Mesothelial cell of epicardium (in vitro differentiated cells): ENCODE measurements at places on chromosomes 3 and 15. TPM values are rescaled to one million over a fixed set of nuclear protein-coding genes. Genes with fewer than 3 reads are reported as not detected.
A peak's percentile ranks its signal among the peaks of the same experiment; 100 is the strongest.

- no peak overlapping the region for H3K4me3 ChIP-seq
- H3K27me3 ChIP-seq: no peaks in the 10 kb centered on the region
- peaks cover 7% of the 10 kb centered on the region for H3K4me1 ChIP-seq
- DNase-seq: no peak
These were observed 21.4 kb downstream of the GRAMD2A start for GRCh38 chr15:72176159-72176558.

DNA sequence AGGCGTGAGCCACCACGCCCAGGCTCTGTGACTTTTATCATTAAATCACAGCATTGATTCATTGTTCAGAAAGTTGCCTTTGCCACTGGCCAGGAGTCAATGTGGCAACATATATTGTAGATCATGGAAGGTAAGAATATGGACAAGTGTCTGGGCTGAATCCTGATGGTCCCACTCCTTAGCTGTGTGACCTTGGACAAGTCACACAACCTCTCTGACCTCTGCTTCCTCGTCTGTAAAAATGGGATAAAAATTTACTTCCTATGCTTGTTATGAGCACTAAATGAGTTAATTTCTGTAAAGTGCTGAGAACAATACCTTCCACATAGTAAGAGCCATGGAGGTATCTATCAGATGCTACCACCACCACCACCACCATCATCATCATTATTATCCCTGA, 103.5 kb upstream of the RAD18 start:
- no peaks in the 10 kb centered on the region for H3K27me3 ChIP-seq
- H3K27ac ChIP-seq: no peak overlapping the region
- H3K4me1 ChIP-seq: no peaks in the 10 kb centered on the region
- peaks cover 20% of the 10 kb centered on the region for H3K36me3 ChIP-seq

- H3K36me3 ChIP-seq: no peaks in the 10 kb centered on the region
- H3K4me3 ChIP-seq: no peak overlapping the region
- no peak for DNase-seq
- peaks cover 69% of the 10 kb centered on the region for H3K4me1 ChIP-seq
These were observed 129.0 kb upstream of the PRICKLE2 start for GRCh38 chr3:64354221-64354620.

GRCh38 chr3:112687616-112688015, 46.7 kb upstream of the CCDC80 start:
- no peaks in the 10 kb centered on the region for H3K27me3 ChIP-seq
- peaks cover 31% of the 10 kb centered on the region for H3K4me1 ChIP-seq
- DNase-seq: no peak
- no peaks in the 10 kb centered on the region for H3K36me3 ChIP-seq
- peak overlapping the region; percentile 47 for H3K27ac ChIP-seq

- peaks cover 37% of the 10 kb centered on the region for H3K4me1 ChIP-seq
- H3K4me3 ChIP-seq: no peak overlapping the region
- H3K27ac ChIP-seq: no peak overlapping the region
- peak; percentile 75 for DNase-seq
- H3K36me3 ChIP-seq: no peaks in the 10 kb centered on the region
These were observed 34.2 kb upstream of the VPS8 start for GRCh38 chr3:184777566-184778356.

The POPDC2 gene
- total RNA-seq: 3.4 to 3.5 TPM (median 3.5 TPM) in 3 replicates

The LRRK1 gene
- total RNA-seq: 1.4 to 2.3 TPM (median 2.0 TPM) in 3 replicates

- DNase-seq: no peak
- no peak overlapping the region for H3K27ac ChIP-seq
- H3K27me3 ChIP-seq: peaks cover 2% of the 10 kb centered on the region
- H3K4me3 ChIP-seq: no peak overlapping the region
These were observed 115.4 kb upstream of the GBE1 start for GRCh38 chr3:81876826-81877225.

The DAG1 gene
- 118 to 128 TPM (median 120 TPM) in 3 replicates for total RNA-seq

The OXTR gene
- total RNA-seq: 12.7 to 13.5 TPM (median 12.9 TPM) in 3 replicates

The PATL2 gene
- total RNA-seq: 0.66 to 1.3 TPM (median 1.1 TPM) in 3 replicates

DNA sequence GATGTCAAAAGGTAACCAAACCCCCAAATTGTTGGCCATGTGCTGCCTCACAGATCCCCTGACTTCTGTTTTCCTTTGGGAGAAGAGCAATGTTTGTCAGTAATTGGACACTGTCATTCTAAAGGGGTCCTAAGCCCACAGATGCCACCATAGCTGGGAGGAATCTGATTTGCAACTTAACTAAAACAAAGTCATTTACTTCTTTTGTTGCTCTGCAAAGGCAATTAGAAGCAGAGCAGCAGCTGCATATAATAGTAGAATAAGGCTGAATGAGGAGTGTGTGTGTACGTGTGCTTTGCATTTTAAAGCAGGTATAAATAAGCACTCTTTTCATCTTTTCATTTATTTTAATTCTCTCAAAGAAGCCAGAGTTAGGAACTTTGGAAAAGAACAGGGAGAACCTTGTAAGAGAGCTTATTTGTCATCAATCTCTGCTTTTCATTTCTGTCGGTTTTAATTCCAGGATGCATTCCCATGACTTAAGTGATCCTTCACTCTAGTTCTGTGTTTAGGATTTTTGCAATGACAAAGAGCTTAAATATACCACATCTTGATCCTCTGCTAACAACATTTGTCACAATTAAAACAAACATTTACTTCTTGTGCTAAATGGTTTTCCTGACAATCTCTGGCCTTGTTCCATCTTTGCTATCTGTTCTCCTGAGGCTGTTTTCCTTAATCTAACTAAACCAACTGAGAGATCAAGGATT, 530.2 kb upstream of the CBLB start:
- no peak overlapping the region for H3K4me3 ChIP-seq
- H3K4me1 ChIP-seq: peaks cover 65% of the 10 kb centered on the region
- H3K27ac ChIP-seq: peak overlapping the region; percentile 48
- no peaks in the 10 kb centered on the region for H3K27me3 ChIP-seq

DNA sequence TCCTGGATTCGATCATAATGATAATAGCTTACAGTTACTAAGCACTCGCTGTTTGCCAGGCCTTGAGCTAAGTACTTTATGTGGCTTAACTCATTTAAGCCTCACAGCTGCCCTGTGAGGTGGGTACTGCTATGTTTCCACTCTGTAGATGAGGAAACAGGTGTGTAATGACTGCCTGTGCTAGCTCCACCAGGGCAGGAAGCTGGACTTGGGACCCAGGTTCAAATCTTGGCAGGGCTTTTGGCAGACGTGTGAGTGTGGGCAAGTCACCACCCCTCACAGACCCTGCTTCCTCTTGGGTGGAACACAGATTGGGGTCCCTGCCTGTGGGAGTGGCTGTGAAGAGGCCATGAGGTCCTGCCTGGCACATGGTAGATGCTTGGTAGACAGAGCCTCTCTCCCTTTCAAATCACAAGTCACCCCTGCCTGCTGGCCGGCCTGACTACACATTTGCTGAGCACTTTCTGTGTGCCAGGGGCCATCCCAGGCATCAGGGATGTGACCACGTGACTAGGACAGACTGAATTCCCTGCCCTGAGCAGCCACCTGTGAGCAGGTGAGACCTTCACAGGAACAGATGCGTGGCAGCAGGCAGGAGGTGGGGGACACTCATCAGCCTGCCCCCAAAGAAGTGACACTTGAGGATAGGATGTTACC, 3.7 kb downstream of the EFCC1 start:
- peaks cover 88% of the 10 kb centered on the region for H3K27me3 ChIP-seq
- peaks cover 6% of the 10 kb centered on the region for H3K4me1 ChIP-seq
- H3K36me3 ChIP-seq: no peaks in the 10 kb centered on the region
- DNase-seq: no peak
- no peak overlapping the region for H3K4me3 ChIP-seq

- no peak for DNase-seq
- H3K27ac ChIP-seq: no peak overlapping the region
- H3K4me3 ChIP-seq: no peak overlapping the region
- H3K4me1 ChIP-seq: peaks cover 10% of the 10 kb centered on the region
- H3K27me3 ChIP-seq: no peaks in the 10 kb centered on the region
These were observed 203.3 kb downstream of the FEZF2 start for GRCh38 chr3:62169906-62170660.

DNA sequence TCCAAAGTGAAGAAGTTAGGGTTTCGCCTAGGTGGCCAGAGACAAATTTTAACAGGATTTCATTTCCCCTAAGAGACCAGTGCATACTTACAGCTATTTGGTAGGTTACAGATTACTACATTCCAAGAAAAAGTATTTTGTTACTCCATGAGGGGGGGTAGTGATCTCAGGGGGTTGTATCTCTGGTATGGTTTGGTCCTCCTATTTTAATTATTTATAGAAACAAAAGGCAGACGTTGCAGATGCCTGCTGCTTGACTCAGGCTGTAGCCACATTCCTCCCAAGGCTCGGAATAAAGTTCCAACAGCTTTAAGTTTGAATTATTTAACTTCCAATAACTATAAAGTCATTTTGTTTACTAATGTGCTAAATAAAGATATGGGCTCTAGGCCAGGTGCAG, 1.3 kb upstream of the TRIM59 start:
- peaks cover 24% of the 10 kb centered on the region for H3K4me1 ChIP-seq
- H3K4me3 ChIP-seq: peak overlapping the region; percentile 85
- peaks cover 3% of the 10 kb centered on the region for H3K36me3 ChIP-seq
- peaks cover 5% of the 10 kb centered on the region for H3K27me3 ChIP-seq
- peak overlapping the region; percentile 94 for H3K27ac ChIP-seq
